ENCODE measurements at places on chromosomes 2 and 18. TPM values are rescaled to one million over a fixed set of nuclear protein-coding genes. Genes with fewer than 3 reads are reported as not detected.
A peak's percentile ranks its signal among the peaks of the same experiment; 100 is the strongest.

DNA sequence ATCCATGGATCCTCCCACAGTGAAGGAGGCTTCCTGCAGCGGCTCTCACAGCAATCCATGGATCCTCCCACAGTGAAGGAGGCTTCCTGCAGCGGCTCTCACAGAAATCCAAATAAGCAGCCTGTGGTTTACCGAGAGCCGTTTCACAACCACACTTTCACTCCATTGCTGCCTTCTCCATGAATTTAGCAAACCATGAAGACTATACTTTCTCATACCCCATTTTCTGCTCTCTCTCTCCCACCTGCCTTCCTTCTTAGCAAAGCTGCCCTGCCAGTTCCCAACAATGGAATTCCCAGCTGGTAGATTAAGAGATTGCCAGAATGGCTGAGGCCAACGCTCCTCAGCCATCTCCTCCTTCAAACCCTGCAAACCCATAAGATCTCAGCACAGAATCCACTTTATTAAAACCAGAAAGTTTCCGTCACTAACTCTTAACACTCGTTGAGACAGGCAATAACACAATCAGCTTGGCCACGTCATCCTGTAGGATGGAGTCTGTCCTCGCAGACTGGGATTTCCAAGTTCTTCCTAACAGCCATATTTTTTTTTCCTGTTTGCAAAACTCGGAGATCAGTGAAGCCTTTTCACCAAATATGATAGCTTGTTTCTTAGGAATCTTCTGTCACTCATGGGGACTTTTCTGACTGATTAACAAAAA lies 162.2 kb downstream of the PXDN start:
- no peak for DNase-seq

GRCh38 chr2:97011977-97012569 lies 25.7 kb upstream of the FAM178B start:
- DNase-seq, result peak; percentile 59

GRCh38 chr2:236670235-236670620 lies 100.6 kb downstream of the ACKR3 start:
- no peak for DNase-seq

DNA sequence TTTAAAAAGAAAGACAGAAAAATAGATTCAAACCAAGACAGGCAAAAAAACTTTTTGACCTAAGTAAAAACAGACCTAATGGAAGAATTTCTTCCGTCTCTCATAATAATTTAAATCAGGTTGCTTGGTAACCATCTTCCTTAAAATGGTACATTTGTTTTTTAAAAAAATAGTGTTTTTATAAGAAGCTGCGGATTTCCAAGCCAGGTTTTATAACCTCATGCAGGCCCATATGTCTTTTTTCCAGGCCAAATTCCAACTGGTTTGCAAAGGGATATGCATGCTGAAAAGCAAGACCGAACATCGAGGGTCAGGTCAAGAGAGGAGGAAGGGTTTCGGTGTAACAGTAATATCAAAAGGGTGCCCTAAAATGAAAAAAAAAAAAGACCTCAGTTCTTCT lies 172.9 kb downstream of the MAIP1 start:
- no peak for DNase-seq

- DNase-seq, result peak; percentile 21
Observed at GRCh38 chr18:14086458-14087231, 45.6 kb downstream of the ZNF519 start.

GRCh38 chr2:173943738-173944137 lies 21.4 kb downstream of the SP3 start:
- DNase-seq, result no peak

DNA sequence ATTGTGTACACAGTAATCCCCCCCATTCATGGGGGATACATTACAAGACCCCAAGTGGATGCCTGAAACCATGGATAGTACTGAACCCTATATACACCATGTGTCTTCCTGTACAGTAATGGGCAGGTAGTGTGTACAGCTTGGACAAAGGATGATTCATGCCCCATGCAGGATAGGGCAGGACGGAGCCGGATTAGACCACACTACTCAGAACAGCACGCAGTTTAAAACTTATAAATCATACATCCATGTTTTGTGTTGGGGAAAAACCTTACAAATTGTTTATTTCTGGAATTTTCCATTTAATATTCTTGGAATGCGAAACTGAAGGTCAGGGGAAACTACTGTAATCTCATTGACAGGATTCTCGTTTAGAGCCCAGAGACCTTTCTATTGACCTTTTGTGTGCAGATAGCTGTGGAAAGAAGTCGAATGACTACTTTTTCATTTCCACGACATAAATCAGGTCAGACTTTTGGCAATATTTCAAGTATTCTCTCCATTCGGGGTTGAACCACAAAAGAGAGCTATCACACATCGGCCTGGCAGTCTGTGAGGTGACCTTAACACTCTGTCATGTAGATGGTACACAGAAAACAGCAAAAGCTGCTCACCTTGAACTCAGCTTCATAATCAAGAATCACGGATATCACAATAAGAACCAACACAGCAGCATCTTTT lies 9.9 kb upstream of the YPEL5 start:
- no peak for DNase-seq

DNA sequence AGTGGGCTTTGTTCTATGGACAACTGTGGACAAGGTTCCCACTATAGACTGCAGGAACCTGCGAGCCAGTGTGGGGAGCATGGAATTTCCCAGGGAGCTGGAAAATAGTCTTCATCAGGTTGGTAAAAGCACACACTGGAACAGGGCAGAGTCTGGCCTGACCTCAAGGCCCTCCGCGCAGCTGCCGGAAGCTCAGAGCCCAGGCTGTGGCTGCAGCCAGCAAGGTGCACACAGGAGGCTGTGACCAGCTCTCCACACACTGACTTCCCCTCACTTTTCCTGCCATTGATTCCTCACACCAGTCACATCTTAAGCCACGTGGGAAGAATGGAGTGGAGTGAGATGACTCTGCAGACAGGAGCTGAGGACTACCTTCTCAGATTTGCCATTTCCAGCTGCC lies 19.1 kb downstream of the MAL start:
- DNase-seq, result no peak

DNA sequence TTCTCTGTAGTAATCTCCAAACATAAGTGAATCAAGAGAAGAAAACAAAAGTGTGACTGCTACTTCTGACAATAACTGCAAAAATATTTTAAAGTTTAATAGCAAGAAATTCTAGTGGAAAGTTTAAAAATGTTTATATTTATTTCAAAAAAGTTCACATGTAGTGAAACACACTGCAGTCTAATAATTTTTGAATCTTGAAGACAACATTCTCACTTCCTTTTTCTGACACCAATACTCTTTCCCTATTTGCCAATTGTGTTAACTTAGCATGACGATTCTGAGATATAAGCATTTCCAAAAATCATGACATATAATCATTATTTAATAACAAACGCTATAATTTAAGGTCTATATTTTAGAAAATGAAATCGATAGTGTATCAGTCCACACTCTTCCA lies 429.1 kb upstream of the PKDCC start:
- DNase-seq, result no peak

IL36G gene
- not detected for total RNA-seq

DES gene
- total RNA-seq, result 0.38 TPM

ASB18 gene
- not detected for total RNA-seq

ZFP36L2 gene
- 5.7 TPM for total RNA-seq

SLC16A14 gene
- 28.4 TPM for total RNA-seq

KIAA2012 gene
- total RNA-seq, result not detected

SCG2 gene
- 11.2 TPM for total RNA-seq

Data from NCI-H460 (cell line).